Cerebellar nuclear complex (tissue), 1 donor: ENCODE measurements at places on chromosomes 4 and X.

DNA sequence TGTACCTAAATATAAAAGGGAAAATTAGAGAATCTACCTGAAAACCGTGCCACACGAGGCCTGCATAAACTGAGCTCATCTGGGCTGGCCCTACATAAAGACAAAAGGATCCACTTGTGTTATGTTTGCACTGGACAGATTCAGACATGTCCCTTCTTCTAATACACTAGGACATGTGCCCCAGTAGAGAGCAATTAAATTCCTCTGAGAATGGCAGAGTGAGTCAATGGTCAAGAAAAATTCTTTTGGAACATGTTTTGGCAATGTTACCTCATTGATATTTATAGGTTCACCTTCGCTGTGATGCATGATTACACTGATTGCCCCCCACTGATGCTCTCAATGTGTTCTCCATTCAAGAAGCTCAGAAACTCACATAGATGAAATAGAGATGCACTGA is 95.2 kb downstream of the MANBA start:
- no peak for DNase-seq

DNA sequence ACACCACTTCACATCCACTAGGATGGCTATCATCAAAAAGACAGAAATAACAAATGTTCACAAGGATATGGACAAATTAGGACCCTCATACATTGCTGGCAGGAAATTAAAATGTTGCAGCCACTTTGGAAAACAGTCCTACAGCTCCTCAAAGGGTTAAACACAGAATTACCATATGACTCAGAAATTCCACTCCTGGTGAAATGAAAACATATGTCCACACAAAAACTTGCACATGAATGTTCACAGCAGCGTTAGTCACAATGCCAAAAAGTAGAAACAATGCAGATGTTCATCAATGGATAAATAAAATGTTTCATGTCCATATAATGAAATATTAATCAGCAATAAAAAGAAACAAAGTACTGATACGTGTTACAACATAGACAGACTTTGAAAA is 15.1 kb downstream of the S100G start:
- no peak for DNase-seq

GRCh38 chrX:31497086-31497485 is 425.2 kb upstream of the FTHL17 start:
- no peak for DNase-seq

- no peak for DNase-seq
These were observed 53.2 kb upstream of the BBS12 start for GRCh38 chr4:122679317-122679716.

- no peak for DNase-seq
These were observed 56.5 kb upstream of the NKX1-1 start for GRCh38 chr4:1462768-1463075.

DNA sequence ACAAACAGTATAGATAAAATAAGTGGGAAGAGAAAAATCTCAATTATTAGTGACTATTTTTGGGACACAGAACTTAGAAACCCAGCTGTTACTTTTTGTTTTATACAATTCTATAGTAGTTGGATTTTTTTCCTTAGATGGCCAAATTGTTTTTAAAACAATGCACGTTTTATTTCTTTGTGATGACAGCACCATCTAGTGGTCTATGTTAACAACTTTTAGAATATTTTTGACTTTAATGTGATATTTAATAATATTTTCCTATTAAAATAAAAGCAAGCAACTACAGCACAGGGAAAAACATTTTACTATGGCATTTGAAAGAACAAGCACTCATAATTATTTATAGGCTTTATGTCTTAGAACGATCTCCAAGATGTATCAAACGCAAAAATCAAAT is 5.6 kb upstream of the SMIM31 start:
- no peak for DNase-seq

DNA sequence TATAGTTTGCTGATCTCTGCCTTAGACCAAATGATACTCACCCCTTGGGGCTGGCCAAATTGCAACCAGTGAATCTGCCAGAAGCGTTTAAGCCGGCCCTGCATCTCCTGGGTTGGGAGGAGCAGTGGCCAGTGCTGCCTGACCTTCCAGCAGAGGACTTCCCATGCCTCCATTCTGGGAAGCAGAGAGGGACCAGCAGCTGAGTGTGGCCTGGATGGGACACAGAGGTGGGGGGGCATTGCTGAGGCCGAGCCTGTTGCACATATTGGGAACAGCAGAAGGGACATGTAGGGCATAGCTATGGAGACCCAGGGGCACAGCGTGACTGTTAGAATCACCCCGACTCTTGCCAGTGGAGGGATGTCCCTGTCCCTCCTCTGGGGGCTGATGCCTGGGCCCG is 93.3 kb downstream of the CPZ start:
- DNase-seq = no peak

- DNase-seq = no peak
These were observed 417.4 kb downstream of the TMA16 start for GRCh38 chr4:163911891-163912290.

GRCh38 chr4:112099701-112100297 is 45.5 kb upstream of the FAM241A start:
- no peak for DNase-seq

DNA sequence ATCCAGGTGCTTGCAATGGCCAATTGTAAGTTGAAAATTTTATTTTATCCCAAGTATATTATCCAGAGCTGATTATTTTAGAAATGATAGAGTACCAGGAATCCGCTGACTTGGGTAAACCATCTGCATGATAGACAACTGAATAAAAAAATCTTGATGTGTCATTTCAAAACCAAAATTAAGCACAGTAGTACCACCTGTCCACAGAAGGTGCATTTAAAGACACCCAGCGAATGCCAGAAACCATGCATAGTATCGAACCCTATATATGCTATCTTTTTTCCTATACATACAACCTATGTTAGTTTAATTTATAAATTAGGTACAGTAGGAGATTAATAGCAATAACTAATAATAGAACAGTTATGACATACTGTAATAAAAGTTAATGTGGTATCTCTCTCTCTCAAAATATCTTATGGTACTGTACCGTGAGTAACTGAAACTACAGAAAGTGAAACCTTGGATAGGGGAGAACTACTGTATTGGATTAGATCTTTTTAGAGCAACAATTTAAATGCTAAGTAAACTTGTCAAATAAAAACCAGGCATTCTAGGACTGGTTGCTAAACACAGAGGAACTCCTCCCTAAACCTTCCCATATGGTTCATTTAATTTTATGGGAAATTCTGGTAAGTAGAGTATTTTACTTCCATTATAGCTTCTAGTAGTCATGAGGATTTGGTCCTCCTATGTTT is 6.2 kb downstream of the NEIL3 start:
- no peak for DNase-seq

DNA sequence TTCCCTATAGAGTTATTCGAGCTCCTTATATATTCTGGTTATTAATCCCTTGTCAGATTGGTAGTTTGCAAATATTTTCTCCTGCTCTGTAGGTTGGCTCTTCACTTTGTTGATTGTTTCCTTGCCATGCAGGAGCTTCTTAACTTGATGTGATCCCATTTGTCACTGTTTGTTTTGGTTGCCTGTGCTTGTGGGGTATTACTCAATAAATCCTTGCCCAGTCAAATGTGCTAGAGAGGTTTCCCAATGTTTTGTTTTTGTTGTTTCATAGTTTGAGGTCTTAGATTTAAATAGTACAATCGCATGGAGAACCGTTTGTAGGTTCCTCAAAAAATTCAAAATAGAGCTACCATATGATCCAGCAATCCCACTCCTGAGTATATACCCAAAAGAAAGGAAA is 2.3 kb upstream of the SYTL5 start:
- DNase-seq = no peak

DNA sequence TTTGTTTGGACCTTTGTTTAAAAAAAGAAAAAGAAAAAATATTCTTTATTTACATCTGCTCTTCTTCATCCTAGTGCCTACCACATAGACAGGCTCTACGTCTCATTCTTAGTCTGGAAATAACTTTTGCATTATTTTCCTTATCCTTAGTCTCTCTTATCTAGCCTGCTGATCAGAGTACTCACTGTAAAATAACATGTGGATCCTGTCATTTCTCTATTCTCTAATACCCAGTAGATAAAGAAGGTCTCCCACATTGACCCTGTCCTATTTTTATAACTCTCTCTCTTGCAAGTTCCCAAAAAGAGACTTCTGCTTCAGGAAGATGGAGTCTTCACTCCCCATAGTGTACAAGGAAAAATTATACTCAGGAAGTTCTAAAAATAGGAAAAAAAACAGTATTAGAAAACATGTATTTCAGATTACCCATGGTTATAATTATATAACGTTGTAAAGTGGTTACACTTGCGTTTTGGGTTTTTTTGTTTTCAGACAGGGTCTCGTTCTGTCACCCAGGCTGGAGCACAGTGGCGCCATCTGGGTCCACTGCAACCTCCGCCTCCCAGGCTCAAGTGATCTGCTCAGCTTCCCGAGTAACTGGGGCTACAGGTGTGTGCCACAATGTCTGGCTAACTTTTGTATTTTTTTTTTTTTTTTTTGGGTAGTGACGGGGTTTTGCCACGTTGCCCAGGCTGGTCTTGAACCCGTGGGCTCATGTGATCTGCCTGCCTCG is 23.8 kb downstream of the ZFX start:
- DNase-seq = no peak

- no peak for DNase-seq
These were observed 312.6 kb downstream of the PACRGL start for GRCh38 chr4:21012851-21013331.

DNA sequence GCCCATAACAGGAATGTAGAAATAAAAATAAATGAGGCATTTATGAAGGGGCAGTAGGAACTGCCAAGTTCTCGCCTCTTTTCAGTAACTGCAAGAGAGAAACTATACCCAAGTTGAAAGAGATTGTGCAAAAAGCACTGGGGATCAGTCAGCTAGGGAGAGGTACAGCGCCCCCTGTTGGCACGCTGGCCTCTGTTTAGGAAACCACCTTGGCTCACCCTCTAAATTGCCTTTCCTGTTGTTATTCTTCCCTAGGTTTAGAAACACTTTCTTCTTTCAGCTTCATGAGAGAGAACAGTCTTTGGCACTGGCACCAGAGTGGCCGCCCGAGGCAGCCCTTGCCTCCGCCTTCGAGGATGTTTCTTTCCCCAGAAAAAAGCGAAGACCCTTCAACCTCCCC is 348.5 kb downstream of the MID1IP1 start:
- DNase-seq = no peak
